ENCODE measurements at places on chromosomes 3 and 15. TPM values are rescaled to one million over a fixed set of nuclear protein-coding genes. Genes with fewer than 3 reads are reported as not detected.

HMCES gene
- 20.5 TPM for polyA plus RNA-seq

GRCh38 chr3:171811913-171812335 lies 1.6 kb upstream of the PLD1 start:
- DNase-seq, result no peak

MYZAP gene
- 4.1 TPM for polyA plus RNA-seq

ZNF860 gene
- polyA plus RNA-seq, result 0.66 TPM

SPINK8 gene
- not detected for polyA plus RNA-seq

- DNase-seq, result no peak
Observed at GRCh38 chr3:72426618-72427397, 421.4 kb downstream of the SHQ1 start.

- DNase-seq, result no peak
Observed at GRCh38 chr3:129558772-129559564, 16.0 kb downstream of the H1-8 start.

COL6A6 gene
- polyA plus RNA-seq, result 96.8 TPM

MED12L gene
- polyA plus RNA-seq, result 9.5 TPM

DISP2 gene
- polyA plus RNA-seq, result 0.50 TPM

DNA sequence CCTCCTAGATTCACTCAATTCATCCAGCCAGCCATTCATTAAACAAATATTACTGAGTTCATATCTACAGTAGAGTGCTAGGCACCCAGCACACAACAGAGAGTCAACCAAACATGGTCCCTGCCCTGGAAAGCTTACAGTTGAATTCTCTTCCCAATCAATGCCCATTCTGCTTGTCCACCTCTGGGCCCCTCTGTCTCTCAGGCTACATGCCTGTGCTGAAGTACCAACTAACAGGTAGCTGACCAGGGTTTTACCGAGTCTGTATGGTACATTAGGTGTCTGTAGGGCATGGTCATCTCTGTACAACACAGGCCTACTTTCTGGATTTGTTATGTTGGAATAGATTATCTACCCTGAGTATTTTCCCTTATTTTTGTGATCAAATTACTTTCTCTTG lies 23.3 kb downstream of the PLD1 start:
- no peak for DNase-seq

DNA sequence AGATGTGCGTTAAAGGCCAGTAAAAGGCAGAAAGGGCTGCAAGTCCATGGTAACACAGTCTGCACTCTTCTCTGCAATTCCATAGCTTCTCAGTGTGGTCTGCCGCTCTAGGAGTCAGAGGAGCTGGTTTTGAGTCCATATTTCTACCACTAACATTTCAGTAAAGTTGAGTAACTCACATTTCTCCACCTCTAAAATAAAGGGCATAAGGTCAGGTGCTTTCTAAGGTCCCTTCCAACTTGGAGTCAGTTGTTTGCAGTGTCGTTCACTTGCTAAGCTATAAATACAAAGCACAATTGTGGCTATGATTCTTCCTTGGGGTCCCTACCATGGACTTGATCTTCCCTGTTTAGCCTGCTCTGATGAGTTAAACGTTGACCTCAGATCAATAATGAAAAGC lies 171.1 kb downstream of the P3H2 start:
- DNase-seq, result no peak

NAALADL2 gene
- 9.9 TPM for polyA plus RNA-seq

- no peak for DNase-seq
Observed at GRCh38 chr3:42229266-42229941, 36.6 kb downstream of the CCK start.

- DNase-seq, result no peak
Observed at GRCh38 chr15:39783244-39783820, 691 bp upstream of the FSIP1 start.

GRCh38 chr3:73086071-73086494 lies 24.6 kb downstream of the EBLN2 start:
- DNase-seq, result peak; percentile 36

DNA sequence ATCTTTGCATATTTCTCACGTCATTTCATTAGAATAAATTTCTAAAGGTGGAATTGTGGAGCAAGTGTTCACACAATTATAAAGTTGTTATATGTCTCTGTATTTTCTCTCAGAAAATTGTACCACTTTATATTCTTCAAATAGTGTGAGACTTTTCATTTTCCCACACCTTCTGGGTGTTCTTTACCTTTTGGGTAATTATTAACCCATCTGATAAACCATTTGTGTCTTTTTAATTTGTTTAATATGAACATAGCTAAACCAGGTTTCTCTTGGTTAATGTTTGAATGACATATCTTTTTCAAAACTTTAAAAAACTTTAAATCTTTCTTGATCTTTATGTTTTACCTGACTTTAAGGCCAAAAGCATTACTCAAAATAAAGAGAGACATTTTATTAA lies 40.5 kb downstream of the DZIP3 start:
- DNase-seq, result no peak

TMEM158 gene
- polyA plus RNA-seq, result 6.2 TPM

DNA sequence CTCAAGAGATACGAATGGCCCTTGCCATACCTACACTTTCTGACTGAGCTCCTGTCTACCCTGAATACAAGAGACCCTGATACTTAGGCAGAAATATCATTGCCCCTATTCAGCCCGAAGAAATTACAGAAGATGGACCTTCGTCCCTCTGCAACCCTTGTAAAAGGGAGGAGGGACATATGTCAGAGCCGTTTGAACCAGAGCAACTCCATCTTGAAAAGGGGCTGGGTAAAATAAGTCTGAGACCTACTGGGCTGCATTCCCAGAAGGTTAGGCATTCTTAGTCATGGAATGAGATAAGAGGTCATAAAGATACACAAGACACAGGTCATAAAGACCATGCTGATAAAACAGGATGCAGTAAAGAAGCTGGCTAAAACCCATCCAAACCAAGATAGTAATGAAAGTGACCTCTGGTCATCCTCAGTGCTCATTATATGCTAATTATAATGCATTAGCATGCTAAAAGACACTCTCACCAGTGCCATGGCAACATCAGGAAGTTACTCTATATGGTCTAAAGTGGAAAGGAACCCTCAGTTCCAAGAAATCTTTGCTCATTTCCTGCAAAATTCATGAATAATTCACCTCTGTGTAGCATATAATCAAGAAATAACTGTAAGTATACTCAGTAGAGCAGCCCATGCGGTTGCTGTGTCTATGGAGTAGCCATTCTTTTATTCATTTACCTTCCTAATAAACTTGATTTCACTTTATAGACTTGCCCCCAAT lies 49.7 kb upstream of the GPD1L start:
- DNase-seq, result no peak

TMIE gene
- polyA plus RNA-seq, result 0.62 TPM

DNA sequence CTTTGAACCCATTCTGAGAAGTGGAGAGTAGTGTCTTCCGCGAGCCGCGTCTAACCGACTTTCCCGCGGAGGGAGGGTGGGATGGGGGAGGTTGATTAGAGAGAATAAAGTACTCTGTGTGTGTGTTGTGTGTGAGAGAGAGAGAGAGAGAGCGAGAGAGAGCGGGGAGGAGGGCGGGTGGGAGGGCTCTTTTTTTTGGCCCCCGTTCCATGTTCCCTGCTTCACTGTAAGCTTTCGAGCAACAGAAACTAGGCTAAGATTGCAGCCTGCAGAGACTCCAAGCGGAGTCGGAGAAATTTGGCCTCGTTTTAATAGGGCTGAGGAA lies 1.6 kb upstream of the MEIS2 start:
- peak; percentile 83 for DNase-seq

BTBD1 gene
- polyA plus RNA-seq, result 122 TPM
